Urinary bladder (tissue), 4 donors: ENCODE measurements at places on chromosomes 12 and 14. TPM values are rescaled to one million over a fixed set of nuclear protein-coding genes. Genes with fewer than 3 reads are reported as not detected.

The GLT1D1 gene
- total RNA-seq: 0.58 TPM

The ARG2 gene
- 2.1 TPM for total RNA-seq

The CMTM5 gene
- total RNA-seq: 3.5 TPM

The SEC23A gene
- 318 TPM for total RNA-seq

The DBX2 gene
- total RNA-seq: 0.26 TPM

The OASL gene
- total RNA-seq: 0.85 TPM

The DYNC1H1 gene
- 377 TPM for total RNA-seq

The DNAH10 gene
- total RNA-seq: 0.90 TPM

The CLEC1A gene
- total RNA-seq: 3.2 TPM
